Renal cortical epithelial cell (primary cell): ENCODE measurements at places on chromosomes 7 and 10.

- DNase-seq: peak; percentile 67
These were observed 72.6 kb upstream of the NFKB2 start for GRCh38 chr10:102322914-102323313.

- DNase-seq: no peak
These were observed 44.8 kb downstream of the JAZF1 start for GRCh38 chr7:28135760-28136159.

DNA sequence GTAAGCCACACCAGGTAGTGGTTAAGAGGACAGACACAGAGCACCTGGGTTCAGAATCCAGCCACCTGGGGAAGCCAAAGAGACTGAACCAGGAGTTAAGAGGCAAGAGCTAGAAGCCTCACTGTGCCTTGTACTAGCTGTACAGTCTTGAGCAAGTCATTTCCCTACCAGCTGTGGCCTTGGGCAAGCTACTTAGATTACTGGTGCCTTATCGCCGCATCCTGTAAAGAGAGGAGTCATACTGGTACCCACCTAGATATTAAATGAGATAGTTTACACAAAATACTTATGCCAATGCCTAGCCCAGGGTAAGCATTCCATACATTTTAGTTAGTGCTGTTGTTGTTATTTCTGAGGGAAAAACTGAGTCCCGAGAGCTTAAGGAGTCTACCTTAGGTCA lies 47.7 kb downstream of the HABP2 start:
- no peak for DNase-seq

DNA sequence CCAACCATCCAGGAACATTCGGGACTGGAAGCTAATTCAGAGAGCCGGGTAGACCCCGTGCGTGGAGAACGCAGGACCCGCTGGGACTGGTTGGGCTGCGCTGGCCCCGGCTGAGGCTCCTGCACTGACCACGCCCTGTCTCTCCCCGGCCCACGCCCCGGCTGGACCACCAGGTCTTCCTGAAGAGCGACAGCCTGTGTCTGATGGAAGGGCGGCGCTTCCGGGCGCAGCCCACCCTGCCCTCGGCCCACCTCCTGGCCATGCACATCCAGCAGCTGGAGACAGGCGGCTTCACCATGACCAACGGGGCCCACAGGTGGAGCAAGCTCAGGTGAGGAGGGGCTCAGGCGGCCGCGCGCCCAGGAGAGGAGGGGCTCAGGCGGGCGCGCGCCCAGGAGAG lies 10.2 kb upstream of the UTF1 start:
- no peak for DNase-seq

GRCh38 chr10:3484306-3485056 lies 300.5 kb downstream of the KLF6 start:
- no peak for DNase-seq

DNA sequence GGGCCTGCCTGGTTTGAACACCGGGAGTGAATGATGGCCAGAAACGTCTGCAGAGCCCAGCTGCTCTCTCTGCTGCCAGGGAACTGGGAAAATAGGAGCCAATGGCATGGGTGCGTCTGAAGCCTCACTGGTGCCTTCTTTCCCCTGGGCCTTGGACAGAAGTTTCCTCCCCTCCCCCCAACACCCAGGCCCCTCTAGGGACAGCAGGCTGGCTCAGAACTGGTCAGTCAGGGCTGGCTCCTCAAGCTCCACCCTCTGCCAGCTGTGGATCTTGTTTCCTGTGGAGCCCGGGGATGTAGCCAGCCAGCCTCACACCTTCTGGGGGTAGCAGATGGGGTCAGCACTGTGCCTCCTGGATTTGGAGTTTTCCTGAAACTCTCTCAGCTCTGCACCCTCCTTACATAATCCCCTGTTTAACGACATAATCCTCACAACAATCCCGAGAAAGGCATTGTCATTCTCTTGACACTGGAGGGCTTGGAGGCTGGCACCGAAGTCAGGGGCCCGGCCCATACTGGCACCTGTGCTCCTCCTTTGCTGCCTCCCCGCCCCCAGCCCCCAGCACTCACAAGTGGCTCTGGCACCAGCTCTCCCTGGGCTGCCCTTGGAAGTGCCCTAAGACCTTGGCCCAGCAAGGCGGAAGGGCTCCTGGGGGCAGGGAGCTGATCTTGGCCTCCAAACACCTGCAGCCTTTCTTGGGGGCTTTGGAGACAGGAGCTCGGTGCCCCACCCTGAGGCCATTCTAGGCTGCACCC lies 5.7 kb downstream of the LDB3 start:
- no peak for DNase-seq

- DNase-seq: no peak
These were observed 16.7 kb upstream of the LRRN3 start for GRCh38 chr7:111074071-111074747.

DNA sequence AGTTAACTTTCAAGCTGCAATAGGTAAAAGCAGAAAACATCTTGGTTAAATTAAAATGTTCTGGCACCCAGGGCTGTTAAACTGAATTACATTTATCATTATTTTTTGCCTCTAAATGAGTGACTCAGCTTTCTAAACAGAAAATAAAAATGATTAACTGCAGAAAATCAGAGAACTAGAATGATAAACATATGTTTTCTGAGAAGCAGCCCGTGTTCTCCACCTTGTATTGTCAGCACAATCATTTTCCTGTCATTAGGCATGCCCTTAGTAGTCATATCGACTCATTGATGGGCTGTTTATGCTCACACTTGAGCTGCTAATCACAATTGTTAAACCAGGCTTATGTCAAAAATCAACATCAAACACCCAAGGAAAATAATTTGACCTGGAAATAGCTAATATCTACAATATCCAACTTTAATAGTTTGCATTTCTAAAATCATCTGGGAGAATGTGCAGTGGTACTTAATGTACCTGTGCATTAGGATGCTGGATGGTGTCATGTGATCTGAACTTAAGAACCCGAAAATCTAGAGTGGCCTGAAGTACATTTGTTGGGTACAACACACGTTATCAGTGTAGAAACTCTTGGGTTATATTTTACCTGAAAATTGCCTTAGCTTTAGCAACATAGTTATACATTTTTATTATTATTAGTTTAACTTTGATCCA lies 2.3 kb downstream of the MDFIC start:
- DNase-seq: no peak

- peak; percentile 77 for DNase-seq
These were observed 311.3 kb upstream of the ZMIZ1 start for GRCh38 chr10:78757344-78757925.

GRCh38 chr10:61135276-61135721 lies 191.3 kb upstream of the RHOBTB1 start:
- peak; percentile 61 for DNase-seq

DNA sequence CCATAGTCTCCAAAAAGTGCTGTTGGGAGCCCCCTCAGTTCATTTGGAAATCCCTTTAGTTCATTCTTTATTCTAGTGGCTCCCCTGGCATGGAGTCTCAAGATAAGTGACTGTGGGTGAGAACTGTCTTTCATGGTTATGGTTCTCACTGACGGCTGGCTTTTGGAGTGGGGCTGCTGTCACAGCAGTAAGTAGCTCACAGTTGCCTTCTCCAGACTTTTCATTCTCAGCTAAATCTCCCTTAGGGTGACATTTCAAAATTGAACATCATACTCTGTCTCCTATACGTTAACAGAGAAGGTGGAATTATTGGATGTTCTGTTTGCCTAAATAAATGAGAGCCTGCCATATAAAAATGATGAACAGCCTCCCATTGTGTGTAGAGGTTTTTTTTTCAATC lies 58.7 kb downstream of the PLPP4 start:
- no peak for DNase-seq

DNA sequence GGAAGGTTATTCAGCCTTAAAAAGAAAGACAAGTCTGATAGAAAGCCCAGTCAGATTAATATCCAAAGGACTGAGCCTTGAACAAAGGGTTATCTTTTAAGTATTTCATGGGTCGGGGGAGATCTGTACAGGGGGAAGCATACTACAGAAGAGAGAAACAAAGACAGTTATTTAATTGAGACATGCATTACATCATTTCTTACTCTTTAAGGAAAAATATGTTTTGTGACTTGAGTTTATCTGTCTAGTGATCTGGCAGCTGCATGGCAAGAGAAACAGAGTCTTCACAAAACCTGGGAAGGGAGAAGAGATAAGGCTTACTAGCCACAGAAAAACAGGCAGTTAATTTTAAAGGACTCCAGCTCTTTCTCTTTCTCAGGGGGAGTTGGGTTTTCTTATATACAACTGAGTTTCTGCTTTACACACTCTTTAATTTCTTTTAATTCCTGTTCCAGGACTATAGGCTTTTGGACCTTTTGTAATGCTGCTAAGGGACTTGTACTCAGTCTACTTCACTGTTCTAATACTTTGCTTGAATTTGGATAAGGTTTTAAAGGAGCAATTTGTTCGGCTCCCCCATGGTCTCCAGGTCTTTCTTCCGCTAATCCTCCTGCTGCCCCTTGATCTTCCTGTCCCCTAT lies 20.9 kb upstream of the CYP3A43 start:
- DNase-seq: no peak

GRCh38 chr10:130902929-130903328 lies 408.6 kb downstream of the TCERG1L start:
- no peak for DNase-seq

DNA sequence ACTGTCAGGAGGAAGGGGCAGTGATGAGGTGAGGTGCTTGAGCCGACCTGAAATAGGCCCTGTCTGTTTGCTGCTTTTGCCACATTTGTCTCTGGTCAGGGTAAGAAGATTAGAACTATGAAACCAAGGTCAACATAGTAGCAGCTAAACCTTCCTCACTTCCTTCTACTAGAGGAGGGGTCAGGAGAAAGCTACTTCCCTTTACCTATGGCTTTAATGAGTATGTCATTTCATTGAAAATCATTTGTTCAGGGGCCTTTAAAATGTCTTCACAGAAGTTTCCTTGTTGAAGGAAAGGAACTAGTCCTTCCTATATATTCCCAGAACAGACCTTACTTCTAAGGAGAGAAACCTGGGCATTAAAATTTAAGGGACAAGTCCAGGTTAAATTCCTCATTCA lies 19.0 kb downstream of the HYAL4 start:
- no peak for DNase-seq

DNA sequence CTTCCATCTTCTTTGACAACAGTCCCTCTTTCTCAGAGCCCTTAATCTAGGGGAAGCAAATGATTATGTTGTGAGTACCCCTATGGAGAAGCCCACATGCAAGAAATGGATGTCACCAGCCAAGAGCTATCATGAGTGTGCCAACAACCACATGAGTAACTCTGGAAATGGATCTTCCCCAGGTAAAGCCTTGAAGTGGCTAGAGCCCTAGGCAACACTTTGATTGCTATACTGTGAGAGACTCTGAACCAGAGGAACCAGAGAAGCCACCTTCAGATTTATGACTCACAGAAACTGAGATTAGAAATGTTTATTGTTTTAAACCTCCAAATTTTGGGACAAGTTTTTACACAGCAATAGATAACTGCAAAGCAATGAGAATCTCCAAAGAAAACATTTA lies 60.9 kb upstream of the COL1A2 start:
- DNase-seq: no peak

DNA sequence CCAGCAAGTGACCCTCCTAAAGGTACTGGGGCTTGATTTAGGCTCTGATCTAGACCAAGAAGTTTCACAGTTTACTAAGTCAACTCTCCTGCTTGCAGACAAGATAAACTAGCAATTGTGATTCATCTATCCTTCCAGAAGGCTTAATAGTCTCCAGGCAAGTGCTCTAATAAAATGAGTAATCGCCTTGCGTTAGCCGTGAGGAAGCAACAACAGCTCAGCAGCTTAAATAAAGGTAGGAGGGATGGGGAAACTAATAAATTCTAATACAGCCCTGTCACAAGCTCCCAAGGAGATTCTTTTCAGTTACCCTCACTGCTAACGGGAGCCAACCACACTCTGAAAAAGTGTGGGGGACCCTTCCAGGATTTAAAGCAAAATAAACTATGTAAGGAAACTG lies 48.4 kb downstream of the FRMD4A start:
- peak; percentile 38 for DNase-seq

GRCh38 chr7:74299401-74299800 lies 10.2 kb downstream of the CLIP2 start:
- no peak for DNase-seq

DNA sequence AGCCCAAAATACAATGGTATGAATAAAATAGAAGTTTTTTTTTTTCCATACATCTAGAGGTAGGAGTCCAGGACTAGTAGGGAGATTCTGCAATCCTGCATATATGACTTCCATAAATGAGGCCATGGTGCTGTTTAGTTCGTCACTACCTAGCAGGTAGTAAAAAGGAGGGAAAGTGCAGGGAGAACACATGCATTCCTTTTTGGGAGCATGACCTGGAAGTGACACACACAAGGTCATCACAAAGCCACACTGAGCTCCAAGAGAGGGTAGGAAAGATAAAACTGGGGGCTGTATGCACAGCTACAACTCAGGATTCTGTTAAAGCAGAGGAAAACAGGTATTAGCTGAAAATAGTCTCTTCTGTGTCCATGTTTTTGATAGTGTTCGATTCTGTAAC lies 2.2 kb downstream of the CROT start:
- DNase-seq: no peak

- no peak for DNase-seq
These were observed 128.8 kb downstream of the GATA3 start for GRCh38 chr10:8183241-8183704.

GRCh38 chr7:46029111-46029704 lies 108.1 kb upstream of the IGFBP3 start:
- DNase-seq: no peak

DNA sequence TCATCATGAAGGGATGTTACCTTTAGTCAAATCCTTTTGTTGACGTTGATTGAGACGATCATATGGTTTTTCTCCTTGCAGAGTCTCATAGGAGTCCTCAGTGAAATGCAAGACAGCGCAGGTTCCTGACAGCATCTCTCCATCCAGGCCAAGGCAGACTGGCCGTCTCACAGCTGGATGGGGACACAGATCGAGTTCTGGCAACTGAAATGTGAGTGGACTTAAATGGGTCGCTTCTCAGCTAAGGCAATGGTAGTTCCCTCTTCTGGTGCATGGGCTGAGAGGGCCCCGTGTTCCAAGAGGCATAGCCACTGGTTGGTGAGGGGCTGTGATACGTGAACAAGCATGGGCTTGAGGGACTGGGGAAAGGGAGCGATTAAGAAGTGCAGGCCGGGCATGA lies 99.3 kb upstream of the CPXM2 start:
- no peak for DNase-seq

- DNase-seq: no peak
These were observed 205.0 kb downstream of the ABCA13 start for GRCh38 chr7:48376263-48376662.

DNA sequence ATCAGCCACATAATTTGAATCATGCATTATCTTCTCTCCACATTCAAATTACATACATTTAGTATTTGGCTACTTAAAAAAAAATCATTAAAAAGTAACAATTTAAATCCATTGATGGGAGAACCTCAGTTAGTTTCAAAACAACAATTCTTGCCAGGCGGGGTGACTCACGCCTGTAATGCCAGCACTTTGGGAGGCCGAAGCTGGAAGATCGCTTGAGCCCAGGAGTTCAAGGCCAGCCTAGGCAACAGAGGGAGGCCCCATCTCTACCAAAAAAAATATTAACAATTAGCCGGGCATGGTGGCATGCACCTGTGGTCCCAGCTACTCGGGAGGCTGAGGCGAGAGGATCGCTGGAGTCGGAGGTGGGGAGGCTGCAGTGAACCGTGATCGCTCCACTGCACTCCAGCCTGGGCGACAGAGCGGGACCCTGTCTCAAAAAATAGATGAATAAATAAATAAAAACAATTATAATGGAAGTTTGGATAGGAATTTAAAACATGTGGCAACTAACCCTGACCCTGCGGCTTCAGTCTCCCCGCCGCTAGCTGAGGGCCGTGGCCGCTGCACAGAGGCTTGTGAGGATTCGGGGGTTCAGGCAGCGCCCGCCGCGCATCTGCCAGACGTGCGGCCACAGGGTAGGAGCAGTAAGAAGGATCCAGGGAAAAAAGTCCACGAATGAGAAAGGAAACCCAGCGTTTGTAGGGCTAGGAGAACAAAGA lies 1.1 kb upstream of the CSGALNACT2 start:
- no peak for DNase-seq
